ENCODE measurements at places on chromosomes 4 and X.

- no peak for DNase-seq
Measured at GRCh38 chrX:13836575-13836974, 19.7 kb upstream of the GPM6B start.

DNA sequence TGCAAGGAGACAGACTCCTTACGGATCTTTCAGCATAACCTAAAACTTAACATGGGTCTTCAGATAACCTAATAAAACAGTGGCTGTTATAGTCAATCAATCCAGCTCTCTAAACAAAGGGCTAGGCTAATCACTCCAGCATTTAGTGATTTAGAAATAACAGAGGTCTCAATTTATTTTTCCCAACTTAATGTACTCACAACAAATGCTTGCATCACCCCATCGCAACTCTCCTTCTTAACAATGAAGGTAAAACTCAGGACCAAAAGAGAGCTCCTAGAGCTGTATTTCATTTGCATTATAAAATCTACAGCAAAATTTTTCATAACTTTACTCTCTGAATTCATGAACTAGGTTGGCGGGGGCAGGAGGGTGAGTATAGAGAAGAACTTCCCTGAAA lies 1.1 kb downstream of the LIN54 start:
- DNase-seq = no peak

GRCh38 chr4:151530230-151530629 lies 121.3 kb downstream of the FHIP1A start:
- DNase-seq = no peak

DNA sequence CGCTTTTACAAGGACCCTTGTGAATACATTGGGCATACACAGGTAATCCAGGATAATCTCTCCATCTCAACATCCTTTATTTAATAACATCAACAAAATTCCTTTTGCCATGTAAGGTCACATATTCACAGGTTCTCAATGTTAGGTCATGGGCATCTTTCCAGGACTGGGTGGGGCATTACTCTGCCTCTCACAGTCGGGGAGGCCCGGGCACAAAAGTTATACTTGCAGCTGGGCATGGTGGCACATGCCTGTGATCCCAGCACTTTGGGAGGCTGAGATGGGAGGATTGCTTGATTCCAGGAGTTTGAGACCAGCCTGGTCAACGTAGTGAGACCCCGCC lies 93.7 kb upstream of the AP1S2 start:
- DNase-seq = no peak

DNA sequence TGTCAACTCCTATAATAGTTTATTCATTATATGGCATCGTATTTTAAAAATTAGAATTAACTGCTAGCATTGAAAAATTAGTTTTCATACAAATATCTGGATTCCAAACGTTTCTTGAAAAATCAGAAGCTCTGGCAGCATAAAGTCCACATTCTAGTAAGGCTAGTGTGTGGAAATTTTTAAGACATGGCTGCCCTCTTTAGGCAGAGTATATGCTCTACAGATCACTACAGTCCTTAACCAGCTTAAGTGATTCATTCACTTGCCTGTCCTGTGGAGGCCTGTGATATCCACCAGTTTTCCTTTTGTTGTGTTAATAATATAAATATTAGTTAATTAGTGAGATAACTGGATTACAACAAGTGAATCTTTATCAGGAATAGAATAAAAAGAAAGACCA lies 287.2 kb downstream of the OPHN1 start:
- peak; percentile 70 for DNase-seq

DNA sequence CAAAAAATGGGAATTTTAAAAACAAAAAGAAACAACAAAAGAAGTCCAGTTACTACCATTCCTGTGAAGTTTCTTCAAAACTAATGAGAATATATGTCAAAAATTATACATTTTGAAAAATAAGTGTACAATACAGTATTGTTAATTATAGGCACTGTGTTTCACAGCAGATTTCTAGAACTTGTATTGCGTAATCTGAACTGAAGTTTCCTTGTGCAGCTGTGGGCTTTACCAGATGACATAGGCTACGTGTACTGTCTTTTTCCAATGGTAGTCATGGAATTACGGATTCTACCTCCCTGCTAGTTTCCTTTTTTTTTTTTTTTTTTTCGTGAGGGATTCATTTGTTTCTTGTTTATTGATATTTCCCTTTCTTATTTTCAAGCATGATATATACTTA lies 113.8 kb upstream of the GABRA2 start:
- peak; percentile 64 for DNase-seq

DNA sequence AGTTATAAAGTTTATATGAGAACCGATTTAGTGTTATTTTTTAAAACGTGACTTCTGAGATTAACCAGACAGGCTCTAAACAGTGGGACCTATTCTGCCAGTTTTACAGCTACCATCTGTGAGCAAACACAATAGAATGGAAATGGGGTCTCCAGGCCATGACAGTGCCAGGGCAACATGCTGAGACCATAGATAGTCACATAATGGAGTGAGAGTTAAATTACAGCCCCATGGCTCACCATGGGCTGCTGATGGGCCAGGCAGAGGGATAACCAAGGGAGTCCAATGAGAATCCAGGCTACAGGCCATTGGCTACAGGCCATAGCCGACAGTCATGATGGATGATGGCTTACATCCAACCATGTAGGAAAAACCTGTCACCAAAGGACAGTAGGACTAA lies 183.5 kb upstream of the NDP start:
- no peak for DNase-seq

- DNase-seq = peak; percentile 83
Measured at GRCh38 chr4:87543835-87544461, 14.8 kb upstream of the SPARCL1 start.

DNA sequence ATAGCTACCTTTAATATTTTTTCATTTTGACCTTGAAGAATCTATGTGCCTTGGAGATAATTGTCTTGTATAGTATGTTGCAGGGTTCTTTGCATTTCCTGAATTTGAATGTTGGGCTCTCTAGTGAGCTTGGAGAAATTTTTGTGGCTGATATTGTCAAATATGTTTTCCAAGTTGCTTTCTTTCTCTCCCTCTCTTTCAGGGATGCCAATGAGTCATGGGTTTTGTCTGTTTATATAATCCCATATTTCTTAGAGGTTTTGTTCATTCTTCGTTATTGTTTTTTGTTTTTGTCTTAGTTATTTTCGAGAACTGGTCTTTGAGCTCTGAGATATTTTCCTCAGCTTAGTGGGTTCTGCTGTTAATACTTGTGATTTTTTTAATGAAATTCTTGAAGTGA lies 20.7 kb downstream of the RAB40AL start:
- no peak for DNase-seq

- DNase-seq = no peak
Measured at GRCh38 chr4:174401471-174402130, 117.9 kb downstream of the CEP44 start.

GRCh38 chrX:24862343-24862742 lies 153.4 kb downstream of the ARX start:
- DNase-seq = no peak

DNA sequence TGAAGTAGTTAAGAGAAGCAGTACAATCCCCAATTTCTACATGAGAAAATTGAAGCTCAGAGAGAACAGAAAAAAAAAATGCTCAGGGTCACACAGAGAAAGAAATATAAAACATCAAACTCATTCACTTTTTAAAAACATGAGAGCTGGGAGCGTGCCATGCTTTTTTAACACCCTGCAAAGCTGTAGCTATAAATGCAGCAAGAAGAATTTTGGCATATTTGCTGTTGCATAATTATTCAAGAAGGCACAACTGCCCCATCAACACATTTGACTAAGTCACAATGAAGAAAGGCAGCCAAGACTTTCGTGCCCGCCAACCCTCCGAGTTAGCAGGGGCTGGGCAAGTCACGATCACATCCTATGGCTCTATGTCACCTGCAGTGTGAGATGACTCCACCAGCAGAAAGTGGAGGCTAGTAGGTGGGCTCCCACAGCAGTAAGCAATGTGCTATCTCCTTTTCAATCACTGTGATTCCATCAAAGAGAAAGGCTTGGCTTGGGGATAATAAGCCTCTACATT lies 214.8 kb downstream of the DHX15 start:
- no peak for DNase-seq

- peak; percentile 66 for DNase-seq
Measured at GRCh38 chr4:106809076-106809475, 227.0 kb downstream of the DKK2 start.

GRCh38 chrX:71541210-71542022 lies 8.5 kb downstream of the OGT start:
- DNase-seq = no peak

DNA sequence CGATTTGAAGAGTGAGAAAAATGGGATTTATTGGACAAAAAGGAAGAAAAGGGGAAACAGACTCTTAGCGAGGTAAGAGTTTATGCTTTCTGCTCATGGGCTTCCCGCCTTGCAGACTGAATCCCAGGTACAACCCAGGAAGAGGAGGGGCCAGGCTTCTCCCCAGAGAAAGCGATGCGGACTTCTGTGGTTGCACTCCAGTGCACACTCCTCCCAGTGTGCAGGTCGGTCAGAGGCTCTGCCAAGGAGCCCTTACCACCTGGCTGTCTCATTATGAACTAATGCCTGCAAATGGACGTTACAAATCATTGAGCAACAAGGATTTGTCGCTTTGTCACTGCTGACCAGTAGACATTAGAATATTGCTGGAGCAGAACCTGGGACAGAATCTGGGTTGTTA lies 39.9 kb upstream of the GLRA2 start:
- no peak for DNase-seq

GRCh38 chr4:156771171-156771837 lies 200.3 kb downstream of the PDGFC start:
- peak; percentile 64 for DNase-seq

- no peak for DNase-seq
Measured at GRCh38 chrX:117977526-117977925, 139.1 kb downstream of the KLHL13 start.

DNA sequence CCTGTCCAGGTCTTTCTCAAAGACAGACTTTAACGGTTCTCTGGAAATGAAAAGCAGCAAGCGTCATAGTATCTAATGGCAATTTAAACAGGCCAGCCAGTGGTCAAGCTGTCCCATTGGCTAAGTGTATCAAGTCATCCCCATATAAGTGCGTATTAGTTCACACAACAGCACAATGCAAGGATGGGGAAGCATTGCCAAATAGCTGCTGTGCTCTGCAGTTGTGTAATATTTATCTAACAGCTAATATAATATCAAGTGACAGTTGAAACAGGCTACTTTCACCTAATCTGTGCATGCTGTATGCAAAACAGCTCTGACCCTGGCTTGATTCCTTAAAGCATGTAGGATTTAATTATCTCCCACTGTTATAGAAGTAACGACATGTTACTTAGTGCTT lies 134.8 kb upstream of the PPARGC1A start:
- no peak for DNase-seq

DNA sequence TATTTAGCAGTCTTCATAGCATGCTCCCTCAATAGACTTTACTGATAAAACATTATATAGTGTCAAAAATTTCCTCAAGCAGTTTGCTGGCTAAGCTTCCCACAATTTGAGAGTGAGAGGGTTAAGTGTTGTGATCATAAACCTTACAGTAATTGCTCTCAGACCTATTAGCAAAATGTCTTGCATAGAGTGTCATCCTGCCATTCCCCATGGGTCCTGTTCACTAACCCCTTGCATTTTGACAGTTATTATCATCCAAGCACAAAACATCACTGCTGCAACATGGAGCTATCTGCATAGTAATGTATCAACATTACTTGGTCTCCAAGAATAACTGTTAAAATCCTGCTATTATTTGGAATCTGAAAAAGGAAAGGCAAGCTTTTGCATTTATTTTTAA lies 196.1 kb upstream of the GK2 start:
- no peak for DNase-seq

DNA sequence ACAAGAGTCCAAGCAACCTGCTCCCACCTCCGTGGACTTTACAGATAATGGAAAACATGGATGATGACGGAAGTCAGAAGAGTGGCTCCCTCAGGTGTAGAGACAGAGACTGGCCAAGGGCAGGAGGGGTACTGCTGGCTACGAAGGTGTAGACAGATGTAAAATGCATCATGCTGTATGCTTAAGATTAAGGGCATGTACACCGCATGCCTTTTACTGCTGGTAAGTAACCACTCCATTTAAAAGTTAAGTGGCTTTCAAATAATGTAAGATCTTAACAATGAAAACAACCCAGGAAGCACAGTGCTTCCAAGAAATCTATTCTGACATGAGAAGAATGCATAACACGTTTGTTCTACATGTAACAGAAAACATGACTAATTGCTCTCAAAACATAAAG lies 76.9 kb upstream of the FAM9B start:
- no peak for DNase-seq

GRCh38 chr4:78512357-78512920 lies 39.1 kb upstream of the ANXA3 start:
- no peak for DNase-seq

DNA sequence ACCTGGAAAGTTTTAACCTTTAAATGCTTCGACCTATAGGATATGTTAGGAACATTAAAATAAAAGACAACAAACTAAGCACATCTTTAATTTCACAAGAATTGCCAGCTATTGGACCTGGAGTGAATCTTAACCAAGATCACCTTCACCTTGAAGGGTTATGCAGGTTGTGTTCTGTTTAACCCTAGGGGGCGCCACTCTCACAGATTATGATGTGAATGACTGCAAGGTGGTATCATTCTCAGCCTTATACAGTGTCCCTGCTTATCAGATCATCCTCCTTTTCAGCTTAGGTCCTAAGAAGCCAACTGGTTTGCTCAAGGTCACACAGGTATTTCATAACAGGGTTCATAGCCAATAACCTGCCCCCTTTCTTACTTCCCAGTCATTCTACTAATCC lies 23.5 kb downstream of the INTS6L start:
- DNase-seq = peak; percentile 50

GRCh38 chr4:173230062-173230461 lies 61.5 kb downstream of the GALNT7 start:
- no peak for DNase-seq

DNA sequence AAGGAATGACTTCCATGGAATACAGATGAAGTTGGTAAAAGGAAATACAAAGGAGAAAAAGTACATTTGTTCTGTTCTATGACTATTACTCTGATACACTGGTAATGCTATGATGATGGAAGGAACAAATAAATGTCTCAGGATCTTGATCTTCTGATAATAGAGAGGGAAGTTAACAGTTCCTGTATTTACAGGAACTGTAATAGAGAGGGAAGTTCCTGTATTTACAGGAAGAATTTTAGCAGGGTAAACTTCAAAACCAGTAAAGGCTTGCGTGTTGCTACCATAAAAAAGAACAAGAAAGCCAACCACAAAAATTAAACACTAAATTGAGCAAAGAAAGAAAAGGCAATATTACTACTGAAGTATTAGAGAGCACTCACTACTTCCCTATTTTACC lies 91.7 kb upstream of the HPGD start:
- DNase-seq = no peak

GRCh38 chrX:16826207-16826606 lies 39.9 kb downstream of the TXLNG start:
- DNase-seq = peak; percentile 65

GRCh38 chrX:141669689-141670088 lies 28.9 kb downstream of the SPANXD start:
- no peak for DNase-seq

- DNase-seq = no peak
Measured at GRCh38 chr4:186936496-186937375, 213.1 kb upstream of the FAT1 start.

GRCh38 chrX:66698273-66699204 lies 59.7 kb upstream of the EDA2R start:
- DNase-seq = no peak

GRCh38 chr4:25993395-25994185 lies 79.6 kb downstream of the SMIM20 start:
- peak; percentile 61 for DNase-seq

GRCh38 chr4:17875402-17876070 lies 64.8 kb downstream of the NCAPG start:
- no peak for DNase-seq
